Fibroblast of skin of scalp (primary cell): ENCODE measurements at places on chromosomes 7 and 10.
A peak's percentile ranks its signal among the peaks of the same experiment; 100 is the strongest.

DNA sequence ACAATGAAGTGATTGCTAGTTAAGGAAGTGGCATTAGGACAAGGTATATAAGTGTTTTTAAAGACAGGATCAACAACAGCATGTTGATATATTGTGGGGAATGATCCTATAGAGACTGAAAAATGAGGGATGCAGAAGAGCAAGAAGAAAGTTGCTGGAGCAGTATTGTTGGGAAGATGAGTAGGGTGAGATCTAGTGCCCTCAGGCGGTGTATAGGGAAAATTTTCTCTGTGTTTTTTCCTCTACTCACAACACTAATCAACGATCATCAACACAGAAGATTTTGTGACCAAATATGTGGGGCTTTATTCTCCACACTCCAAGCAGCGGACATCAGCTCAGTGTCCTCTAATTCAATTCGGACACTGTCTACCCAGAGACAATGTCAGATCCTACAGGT lies 9.6 kb upstream of the PTTG1IP2 start:
- no peak for DNase-seq

GRCh38 chr7:69781412-69781846 lies 183.2 kb downstream of the AUTS2 start:
- peak; percentile 20 for DNase-seq

GRCh38 chr10:79359816-79360498 lies 12.7 kb downstream of the PPIF start:
- no peak for DNase-seq

GRCh38 chr10:3534433-3534832 lies 250.6 kb downstream of the KLF6 start:
- DNase-seq: peak; percentile 8

GRCh38 chr7:135320268-135320667 lies 86.6 kb downstream of the STRA8 start:
- DNase-seq: peak; percentile 62

- DNase-seq: peak; percentile 80
These were observed 42.6 kb upstream of the CC2D2B start for GRCh38 chr10:95864906-95865813.

GRCh38 chr7:1601956-1602355 lies 32.1 kb upstream of the PSMG3 start:
- no peak for DNase-seq

- no peak for DNase-seq
These were observed 286.6 kb downstream of the ZNF33B start for GRCh38 chr10:42351745-42352144.

DNA sequence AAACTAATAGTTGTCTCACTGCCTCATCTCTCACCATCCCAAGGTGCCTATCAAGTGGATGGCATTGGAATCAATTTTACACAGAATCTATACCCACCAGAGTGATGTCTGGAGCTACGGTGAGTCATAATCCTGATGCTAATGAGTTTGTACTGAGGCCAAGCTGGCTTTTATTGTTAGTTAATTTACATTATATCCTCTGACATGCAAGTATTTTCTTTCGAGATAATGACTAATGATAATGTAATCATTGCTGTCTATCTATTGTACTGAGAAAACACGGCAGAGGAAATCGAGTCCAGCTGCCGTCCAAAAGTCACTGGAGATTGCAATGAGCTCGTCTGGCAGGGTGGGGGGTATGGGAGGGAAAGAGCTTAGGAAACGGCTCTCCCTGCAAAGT lies 172.4 kb upstream of the LANCL2 start:
- DNase-seq: peak; percentile 82

DNA sequence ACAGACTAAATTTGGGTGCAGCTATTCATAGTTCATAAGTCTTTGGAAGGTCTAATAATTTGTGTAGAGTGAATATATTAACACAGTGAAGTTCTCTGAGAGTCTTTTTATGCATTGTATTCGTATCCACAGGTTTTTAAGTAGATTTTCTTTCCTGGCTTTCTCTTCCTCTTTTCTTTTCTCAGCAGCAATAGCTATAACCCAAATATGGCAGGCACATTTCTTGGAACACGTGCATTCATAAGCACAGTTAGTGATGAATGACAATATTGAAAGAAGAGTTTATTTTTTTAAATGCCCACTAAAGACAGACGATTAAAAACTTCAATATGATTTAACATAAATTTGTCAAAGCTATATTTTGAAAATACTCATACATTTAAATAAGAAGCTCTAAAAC lies 220.5 kb upstream of the MBL2 start:
- DNase-seq: no peak

DNA sequence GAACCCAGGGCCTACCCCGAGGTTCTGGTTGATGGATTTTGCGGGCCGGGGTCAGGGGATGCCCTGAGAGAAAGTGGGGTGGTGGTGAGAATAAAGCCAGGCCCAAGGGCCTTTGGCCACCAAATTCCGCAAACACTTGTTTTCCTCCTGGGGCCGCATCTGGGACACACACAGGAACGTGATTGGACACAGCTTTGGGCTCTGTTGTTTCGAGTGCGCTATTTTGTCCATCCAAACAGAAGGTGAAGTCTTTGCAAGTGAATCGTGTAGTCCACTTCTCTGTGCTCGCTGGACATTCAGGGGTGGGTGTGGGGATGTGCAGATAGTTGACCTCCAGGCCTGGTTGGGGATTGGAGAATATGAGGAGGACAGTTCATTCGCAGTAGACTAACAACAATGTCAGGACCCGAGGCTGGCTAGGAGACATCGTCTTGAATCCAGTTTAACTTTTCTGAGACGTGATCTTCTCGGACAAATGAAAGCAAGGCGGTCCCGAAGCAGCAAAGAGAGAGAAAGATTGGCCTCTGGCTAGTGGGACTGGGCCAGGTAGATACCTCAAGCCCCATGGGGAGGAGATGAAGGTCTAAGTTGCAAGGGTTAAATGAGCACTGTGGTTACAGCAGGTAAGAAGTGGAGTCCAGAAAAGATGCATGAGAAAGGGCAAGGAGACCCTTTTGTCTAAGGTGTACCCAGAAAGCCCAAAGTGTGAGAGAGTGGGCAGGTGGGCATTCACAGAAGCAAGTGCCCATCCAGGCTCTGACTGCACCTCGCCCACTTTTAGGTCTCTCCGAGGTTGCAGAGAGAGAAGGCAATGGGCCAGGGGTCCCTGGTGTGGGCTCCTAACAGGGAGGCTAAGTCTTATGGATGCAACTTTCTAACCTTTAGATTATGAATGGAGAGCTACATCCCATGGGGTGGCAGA lies 764 bp upstream of the FAM131B start:
- no peak for DNase-seq

GRCh38 chr7:137909042-137909441 lies 62.3 kb upstream of the DGKI start:
- DNase-seq: peak; percentile 34

DNA sequence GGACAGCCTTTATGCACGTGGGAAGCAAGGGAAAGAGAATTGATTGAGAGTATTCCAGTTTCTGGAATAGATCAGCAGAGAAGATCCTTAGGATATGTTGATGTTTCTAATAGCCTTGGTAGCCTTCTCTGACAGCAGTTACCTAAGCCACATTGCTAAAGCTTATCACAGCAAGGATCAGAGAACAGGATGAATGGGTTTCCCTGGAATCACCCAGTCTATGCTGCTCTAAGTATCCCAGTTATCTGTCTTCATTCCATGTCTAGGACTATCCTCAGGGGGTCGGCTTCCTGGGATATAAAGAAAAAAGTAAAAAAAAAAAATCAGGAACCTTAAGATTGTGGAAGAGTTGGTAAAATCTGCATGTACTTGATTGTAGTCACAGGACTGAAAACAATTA lies 352.0 kb upstream of the AKR1E2 start:
- DNase-seq: no peak

GRCh38 chr7:102300643-102301221 lies 14.1 kb downstream of the SH2B2 start:
- no peak for DNase-seq

DNA sequence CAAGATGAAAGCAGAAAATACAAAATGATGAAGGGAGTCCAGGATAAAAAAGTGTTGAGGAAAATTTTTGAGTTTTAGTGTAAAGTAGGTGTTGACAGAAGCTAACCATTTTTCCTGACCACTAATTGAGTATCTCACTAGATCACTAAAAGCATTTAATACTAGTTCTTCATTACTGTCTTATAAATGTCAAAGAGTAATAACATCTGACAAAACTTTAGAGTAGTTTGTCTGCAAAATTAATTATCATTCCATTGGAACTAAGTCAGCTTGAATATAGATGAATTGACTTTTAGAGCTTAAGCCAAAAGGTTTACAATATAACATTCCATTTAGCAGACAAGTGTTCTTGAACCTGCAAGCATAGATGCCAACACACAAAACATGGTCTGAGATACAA lies 232.9 kb downstream of the FOXP2 start:
- no peak for DNase-seq

GRCh38 chr10:119657725-119658124 lies 6.5 kb downstream of the BAG3 start:
- no peak for DNase-seq
